Karpas-422 (cell line): ENCODE measurements at places on chromosomes 2 and 18.

GRCh38 chr2:176560296-176560695 is 291.1 kb downstream of the MTX2 start:
- DNase-seq: no peak

DNA sequence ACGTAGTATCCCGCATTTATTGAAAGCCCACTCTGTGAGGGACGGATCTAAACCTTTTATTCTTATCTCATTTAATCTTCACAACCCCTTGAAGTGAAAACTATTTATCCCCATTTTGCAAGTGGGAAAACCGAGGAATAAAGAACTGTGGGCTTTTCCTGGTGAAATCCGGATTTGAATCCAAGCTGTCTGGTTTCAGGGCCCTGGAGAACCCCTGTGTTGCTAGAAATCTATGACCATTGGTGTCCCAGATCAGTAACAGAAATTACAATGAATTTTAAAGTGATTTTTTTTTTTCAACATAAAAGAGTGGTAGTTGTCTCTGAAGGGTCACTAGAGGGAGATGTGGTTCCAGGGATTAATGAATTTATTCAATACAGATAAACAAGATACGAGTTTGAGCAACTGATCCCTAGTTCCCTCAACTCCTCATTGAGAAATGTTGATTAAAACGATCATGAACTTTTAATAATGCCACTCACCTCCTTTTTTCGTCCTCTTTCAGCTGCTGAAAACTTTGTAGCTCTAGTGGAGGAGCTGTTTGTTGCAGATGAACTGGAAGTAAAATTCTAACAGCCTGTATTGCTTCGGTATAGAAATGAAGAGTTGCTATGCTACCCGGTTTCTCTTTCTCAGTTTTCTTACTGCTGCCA is 940 bp downstream of the XRCC5 start:
- peak; percentile 48 for DNase-seq

- DNase-seq: no peak
Observed at GRCh38 chr2:136247204-136247950, 129.4 kb upstream of the CXCR4 start.

- DNase-seq: no peak
Observed at GRCh38 chr2:1823187-1824169, 79.2 kb upstream of the PXDN start.

- peak; percentile 23 for DNase-seq
Observed at GRCh38 chr2:209307161-209308001, 116.5 kb upstream of the MAP2 start.

GRCh38 chr2:195818106-195818505 is 161.1 kb downstream of the SLC39A10 start:
- DNase-seq: no peak

DNA sequence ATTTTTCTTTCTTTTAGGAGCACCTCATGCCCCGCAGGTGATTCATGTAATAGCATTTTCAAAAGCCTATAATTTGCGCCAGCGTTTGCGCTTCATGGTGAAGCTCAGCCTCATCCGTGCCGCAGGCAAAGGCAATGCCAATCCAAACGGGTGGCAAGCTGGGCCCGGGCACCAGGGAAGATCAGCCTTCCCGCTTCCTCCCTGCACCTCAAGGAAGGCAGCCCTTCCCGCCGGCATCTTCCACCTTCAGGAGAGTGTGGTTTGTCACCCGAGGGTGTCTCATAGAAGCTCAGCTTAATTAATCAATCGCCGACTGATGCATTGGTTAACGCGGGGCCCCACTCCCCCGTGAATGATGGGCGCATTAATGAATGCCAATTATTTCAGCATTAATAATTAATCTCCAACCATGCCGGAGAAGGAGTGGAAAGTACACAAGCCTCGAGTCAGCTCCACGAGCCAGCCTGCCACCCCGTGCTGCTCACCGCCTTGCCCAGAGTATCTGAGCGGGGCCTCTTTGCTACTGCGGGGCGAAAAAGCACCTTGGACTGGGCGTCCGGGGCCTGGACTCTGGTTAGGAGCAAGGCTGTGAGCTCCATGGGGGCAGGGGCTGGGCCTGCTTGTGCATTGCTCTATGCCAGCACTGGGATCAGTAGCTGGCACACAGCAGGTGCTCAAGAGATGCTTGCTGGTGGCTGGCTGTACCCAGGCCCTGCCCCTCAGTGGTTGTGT is 13.0 kb downstream of the INHBB start:
- DNase-seq: no peak
